Left kidney (tissue), 8 donors: ENCODE measurements at places on chromosomes 4 and X. TPM values are rescaled to one million over a fixed set of nuclear protein-coding genes. Genes with fewer than 3 reads are reported as not detected.

CSN1S1 gene
- not detected for polyA plus RNA-seq

LDB2 gene
- 87.8 TPM for polyA plus RNA-seq

C4orf50 gene
- 0.02 TPM for polyA plus RNA-seq

ATP5ME gene
- polyA plus RNA-seq, result 212 TPM

GRCh38 chr4:168588916-168589531 is 92.2 kb downstream of the PALLD start:
- no peak for DNase-seq

DNA sequence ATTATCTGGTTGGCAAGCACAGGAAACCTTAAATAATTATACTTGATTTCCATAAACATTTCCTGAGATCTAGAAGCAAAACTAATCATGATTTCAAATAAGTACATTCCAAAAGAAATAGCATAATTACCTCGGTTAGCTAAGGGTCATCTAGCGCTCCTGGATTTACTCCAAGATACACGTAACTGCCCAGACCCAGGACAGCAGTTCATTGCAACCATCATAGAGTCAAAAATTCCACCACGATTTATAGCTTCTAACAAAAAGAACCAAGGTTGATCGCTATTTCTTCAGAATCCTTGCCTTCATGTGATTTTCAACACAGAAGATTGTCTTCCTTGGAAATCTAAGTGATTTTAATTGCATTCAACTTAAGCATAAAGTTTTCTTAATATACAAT is 1235.5 kb upstream of the TENM3 start:
- DNase-seq, result no peak

DNA sequence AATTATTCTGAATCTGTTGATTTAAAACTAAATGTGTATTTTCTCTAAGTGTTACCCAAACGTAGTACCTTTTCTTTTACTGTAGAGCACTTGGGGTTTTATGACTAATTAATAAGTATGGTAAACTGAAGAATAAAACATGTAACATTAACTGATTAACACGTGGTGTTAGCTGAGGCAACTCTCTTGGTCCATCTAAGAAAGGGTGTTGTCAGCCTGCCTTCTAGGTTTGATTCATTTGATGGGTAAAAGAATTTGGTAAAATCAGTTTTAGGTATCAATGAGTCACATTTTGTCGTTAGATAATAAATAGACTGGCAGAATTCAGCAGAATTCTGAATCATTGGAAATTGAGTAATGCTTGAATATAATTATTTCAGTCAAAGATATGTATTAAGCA is 99.7 kb downstream of the AFF1 start:
- no peak for DNase-seq

DNA sequence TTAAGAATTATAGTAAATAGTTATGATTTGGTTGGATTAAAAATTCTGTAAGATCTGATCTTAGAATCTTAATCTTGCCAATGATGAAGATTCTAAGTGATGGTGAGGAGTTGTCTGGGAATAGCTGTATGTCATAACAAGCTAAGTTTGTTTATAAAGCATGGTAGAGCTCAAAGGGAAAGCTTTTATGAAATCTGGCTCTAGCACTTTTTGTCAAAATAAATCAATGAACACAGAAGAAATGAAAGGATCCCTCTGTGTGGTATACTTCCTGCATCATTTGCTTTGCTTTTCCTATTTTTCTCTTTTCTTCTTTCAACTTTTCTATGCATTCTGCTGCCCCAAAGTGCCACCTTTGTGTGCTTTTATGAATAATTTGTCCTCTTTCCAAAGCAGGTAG is 193.5 kb upstream of the FAT1 start:
- DNase-seq, result no peak

DNA sequence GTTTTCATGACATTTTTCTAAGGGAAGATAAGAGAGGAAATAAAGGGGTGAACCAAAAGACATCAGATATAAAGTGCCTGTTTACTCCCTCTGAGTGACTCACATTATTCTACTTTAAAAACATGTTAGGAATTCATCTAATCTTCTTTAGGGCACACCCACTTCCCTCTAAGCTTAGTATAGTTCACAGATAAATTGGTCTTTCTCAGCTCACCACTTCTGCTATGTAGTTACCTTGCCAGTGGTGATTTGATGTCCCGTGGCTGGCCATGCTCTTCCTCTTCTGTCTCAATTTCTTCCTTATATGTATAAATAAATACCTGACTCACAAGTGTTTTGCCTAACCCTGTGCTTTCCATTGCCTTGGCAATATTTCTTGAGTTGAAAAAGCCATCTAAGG is 96.8 kb downstream of the PDLIM5 start:
- DNase-seq, result no peak

- DNase-seq, result no peak
These were observed 199.2 kb downstream of the DCTD start for GRCh38 chr4:182717788-182718583.

- DNase-seq, result no peak
These were observed 326.1 kb upstream of the CLNK start for GRCh38 chr4:11010624-11011023.

GRCh38 chrX:78375894-78376293 is 48.5 kb upstream of the CYSLTR1 start:
- peak; percentile 7 for DNase-seq

DNA sequence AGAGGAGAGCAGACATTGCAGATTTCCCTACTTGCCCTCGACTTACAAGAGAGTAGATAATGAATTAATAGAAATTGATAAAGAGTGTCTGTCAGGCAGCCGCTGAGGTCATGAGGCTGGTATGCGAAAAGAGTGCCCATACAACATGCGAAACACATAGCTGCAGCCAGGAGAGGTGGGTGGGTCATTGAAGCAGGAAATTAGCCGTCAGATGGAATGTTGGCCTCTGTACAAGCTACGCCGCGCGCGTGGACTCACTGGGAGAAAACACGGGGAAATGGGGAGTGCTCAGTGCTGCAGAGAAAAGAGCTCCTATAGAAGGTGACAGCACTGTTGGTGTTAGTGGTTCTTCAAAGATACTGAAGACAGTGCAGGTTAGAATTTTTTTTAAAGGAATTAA is 125.1 kb downstream of the RAPGEF2 start:
- peak; percentile 71 for DNase-seq

DNA sequence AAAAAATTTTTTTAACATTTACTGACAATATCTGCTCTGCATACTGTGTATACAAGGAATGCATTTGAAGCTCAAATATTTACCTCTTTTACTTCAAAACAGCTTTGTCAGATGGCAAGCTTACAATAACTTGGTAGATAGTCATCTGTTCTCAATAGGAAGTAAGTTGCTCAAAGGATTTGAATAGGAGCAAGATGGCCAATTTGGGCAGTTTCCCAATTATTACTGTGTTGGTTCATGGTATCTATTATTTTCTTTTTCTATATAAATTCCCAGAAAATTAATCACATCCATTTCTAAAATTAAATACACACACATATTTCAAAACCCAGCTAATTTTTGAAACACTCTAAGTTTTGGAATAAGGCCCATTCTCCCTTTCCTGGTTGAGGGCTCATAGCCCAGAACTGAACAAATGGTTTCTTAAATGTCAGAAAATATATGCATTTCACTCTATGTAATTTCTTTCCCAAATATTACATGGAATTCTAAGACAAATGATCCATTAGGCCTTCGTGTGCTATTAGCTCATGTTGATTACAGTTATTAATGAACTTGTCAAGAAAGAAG is 60.2 kb upstream of the BLTP1 start:
- no peak for DNase-seq
